Stimulated activated CD8-positive, alpha-beta memory T cell treated with anti-CD3 and anti-CD28 coated beads, Interleukin-12 subunit alpha, Interleukin-12 subunit beta, amount 100 ng/mL, for 4 hours (primary cell): ENCODE measurements at places on chromosomes 4 and X.

- no peak for DNase-seq
Observed at GRCh38 chr4:146927695-146928094, 18.0 kb downstream of the TTC29 start.

GRCh38 chrX:131081772-131082740 is 23.9 kb downstream of the ARHGAP36 start:
- no peak for DNase-seq

GRCh38 chr4:104942990-104943743 is 203.5 kb upstream of the TET2 start:
- DNase-seq = no peak

GRCh38 chrX:13433298-13433605 is 113.4 kb upstream of the ATXN3L start:
- DNase-seq = no peak

DNA sequence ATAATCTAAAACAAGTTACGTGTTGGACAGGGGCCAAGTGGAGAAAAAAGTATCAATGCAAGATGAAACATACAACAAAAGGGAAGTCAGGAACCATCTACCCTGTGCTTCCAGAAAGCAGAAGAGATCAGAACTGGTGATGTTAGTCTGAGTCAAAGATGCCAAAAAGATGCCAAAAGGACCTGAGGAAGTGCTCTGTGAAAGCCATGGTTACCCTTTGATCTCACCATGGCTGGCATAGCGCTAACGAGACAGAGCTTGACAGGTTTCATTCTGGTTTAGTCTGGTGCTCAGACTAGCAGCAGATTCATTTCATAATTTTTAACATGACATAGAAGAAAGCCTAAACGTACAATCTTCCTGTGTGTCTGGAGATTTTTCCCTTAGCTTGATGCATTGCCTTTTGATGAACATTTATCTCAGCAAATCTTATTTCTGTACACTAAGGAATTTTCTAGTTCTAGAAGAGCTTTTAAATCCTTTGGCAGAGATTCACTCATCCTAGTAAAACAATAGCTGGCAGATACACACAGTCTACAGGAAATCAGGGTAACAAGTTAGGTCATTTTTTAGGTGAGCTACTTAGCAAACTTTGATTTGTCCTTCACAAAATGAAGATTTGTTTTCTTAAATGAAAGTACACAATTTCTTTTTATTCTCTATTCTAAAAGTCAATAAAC is 87.7 kb downstream of the COL25A1 start:
- DNase-seq = no peak

DNA sequence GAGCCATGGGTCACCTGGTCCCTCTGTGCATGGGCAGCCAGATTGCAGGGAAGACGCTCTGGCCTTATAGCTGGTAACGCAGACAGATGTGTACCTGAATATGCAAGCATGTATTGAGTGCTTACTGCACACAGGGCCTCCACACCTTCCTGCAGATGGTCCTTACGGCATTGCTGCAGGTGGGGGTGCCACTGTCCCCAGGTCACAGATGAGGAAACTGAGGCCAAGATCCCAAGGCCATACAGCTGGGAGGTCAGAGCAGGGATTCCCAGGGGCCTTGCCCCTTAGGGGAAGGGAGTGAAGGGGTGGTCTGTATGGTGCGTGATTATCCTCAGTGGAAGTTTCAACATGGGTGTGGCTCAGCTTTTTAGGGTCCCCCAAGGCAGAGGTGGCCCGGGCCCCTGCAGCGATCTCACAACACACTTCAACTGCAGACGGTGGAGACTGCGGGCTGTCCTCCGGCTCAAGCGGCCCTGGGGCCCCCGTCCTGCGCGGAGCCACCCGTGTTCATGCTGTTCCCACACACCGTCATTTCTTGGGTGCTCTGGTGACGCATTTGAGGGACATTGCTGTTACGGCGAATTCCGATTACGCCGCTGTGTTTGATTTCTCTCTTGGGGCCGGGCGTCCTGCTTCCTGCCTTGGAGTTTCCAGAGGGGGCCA is 8.1 kb downstream of the DOK7 start:
- no peak for DNase-seq

- DNase-seq = no peak
Observed at GRCh38 chrX:69069086-69069445, 96.2 kb downstream of the PJA1 start.

GRCh38 chr4:85744950-85745349 is 270.0 kb downstream of the ARHGAP24 start:
- DNase-seq = no peak

GRCh38 chr4:1642196-1642951 is 41.7 kb downstream of the FAM53A start:
- DNase-seq = no peak

DNA sequence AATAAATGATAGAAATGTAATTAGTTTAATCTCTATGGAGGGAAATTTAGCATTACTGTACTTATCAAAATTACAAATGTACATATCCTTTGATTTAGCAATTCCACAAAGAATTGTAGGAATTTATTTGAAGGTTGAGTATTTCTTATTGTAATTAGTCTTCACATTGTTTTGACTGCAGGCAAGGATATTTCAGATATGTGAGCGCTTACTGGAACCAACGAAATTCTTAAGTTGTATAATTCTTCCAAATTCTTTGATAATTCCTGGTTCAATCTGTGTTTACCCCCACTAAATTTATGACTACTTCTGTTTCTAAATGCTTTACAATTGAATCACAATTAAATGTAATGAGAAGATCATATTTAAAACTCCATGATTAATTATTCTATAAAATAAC is 26.9 kb upstream of the WWC2 start:
- DNase-seq = no peak

DNA sequence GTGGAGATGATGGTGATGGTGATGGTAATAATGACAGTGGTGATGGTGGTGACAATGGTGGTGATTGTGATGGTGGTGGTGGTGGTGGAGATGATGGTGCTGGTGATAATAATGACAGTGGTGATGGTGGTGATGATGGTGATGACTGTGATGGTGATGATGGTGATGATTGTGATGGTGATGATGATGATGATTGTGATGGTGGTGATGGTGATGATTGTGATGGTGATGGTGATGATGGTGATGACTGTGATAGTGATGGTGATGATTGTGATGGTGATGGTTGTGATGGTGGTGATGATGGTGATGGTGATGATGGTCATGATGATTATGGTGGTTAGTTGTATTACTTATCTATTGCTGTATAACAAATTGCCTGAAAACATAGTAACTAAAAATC is 108.9 kb upstream of the NKX1-1 start:
- no peak for DNase-seq

GRCh38 chrX:29643181-29643580 is 572.2 kb upstream of the MAGEB2 start:
- DNase-seq = no peak

DNA sequence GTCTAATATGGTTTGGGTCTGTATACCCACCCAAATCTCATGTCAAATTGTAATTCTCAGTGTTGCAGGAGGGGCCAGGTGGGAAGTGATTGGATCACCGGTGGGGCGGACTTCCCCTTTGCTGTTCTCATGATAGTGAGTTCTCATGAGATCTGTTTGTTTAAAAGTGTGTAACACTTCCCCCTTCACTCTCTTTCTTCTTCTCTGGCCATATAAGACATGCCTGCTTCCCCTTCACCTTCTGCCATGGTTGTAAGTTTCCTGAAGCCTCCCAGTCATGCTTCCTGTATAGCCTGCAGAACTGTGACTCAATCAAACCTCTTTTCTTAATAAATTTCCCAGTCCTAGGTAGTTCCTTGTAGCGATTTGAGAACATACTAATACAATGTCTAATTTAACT is 19.7 kb upstream of the SCRG1 start:
- no peak for DNase-seq

DNA sequence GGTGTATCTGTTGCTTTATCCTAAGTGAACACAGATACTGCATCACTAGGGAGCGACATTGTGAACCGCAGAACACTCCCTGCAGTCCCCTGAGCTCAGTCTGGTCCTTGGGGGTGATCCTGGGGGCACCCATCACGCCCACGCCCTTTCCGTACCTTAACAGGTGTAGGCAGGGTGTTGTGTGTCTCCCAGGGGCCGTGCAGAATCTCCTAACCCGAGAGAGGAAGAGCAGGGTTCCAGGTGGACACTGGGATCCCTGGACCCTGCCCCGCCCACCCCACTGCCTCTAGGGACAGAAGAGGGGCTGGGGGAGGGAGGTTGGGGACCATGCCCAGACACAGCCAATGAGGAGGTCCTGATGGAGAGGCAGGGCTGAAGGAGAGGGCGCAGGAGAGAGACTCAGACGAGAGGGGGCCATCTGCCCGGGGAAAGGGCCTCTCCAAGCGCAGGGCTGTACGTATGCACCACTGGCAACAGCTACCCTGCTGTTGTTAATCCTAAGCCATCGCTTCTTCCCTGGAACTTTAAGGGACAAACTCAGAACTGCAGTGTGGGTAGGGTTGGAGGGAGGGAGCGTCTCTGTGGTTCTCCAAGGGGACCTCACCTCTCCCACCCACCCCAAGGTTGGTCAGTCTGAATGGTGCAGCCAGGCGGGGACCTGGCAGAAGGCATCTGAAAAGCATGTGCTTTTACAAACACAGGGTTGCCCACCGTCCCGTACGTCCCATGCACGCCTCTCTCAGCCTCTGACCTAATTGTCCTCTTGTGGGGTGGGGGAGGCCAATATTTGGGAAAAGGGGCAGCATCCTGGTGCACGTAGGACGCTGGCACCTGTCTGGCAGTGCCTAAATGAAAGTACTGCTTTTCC is 2.5 kb downstream of the P2RY8 start:
- DNase-seq = no peak

- DNase-seq = peak; percentile 61
Observed at GRCh38 chr4:52038103-52038912, at the start of gene SGCB. TSS of gene SGCB (minus strand) at chr4:52038299. CDS start at chr4:52038259, 40 bp downstream.

GRCh38 chrX:70336767-70337166 is 46.9 kb downstream of the KIF4A start:
- no peak for DNase-seq

- no peak for DNase-seq
Observed at GRCh38 chr4:100823066-100823992, 305.5 kb upstream of the EMCN start.

DNA sequence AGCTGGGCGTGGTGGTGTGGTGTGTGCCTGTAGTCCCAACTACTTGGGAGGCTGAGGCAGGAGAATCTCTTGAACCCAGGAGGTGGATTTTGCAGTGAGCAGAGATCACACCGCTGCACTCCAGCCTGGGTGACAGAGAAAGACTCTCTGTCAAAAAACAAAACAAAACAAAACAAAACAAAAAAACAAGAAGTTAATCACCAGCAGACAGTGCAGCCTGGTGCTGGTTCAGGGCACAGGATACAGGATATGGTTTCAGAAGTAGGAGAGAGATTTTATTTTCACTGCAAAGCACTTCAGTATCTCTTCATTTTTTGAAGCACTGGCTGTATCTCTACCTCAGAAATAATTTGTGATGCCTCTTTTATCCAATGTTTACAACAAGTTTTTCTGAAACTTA is 1222.9 kb upstream of the PRKX start:
- DNase-seq = no peak

DNA sequence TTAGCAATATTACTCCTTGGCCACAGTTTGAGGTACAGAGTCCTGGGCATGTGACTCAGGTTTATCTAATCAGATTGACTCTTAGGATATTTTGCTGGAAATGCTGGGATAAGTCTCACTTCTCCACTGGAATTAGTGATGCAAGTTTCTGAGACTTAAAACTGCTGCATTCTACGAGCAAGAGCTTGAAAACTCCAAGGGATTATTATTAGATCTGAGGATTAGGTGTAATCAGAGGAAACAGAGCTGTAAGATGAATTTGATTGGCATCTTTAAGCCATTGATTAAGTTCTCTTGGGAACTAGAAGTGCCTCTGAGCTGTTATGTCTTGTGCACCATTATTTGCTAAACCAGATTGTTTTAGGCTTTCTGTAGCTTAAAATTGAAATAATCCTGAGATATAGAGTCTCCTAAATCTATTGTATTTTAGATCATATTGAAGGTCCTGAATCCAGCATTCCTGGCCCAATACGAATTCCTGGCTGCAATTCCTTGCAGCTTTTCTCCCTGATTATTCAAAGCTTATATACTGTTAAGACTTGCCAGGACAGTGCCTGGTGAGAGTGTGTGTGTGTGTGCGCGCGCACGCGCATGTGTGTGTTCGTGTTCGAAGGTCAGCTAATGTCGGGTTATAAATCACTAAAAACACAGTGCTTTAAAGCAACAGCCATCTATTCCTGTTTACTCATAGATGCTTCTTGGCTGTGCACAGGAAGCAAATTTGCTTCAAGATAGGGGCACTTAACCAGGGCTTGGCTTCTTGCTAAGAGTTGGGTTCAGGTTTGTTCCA is 735.1 kb downstream of the STIM2 start:
- DNase-seq = no peak

DNA sequence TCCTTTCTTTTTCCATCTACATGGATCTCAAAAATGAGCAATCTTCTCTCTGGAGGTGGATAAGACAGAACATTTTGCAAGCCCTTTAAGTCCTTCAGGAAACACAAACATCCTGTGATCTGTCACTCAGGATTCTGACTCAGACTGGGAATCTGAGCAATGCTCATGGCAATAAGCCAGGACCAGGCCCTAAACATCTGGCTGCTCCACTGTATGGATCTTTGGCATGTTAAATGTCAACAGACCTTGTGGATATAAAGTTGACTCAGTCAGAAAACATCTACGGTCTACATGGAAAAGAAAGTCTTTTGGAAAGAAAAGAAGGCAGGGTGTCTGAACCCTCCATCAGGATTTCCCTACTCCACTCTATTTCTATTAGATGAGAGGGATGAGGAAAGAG is 17.8 kb upstream of the CHIC2 start:
- no peak for DNase-seq

- DNase-seq = no peak
Observed at GRCh38 chrX:132648895-132649294, 160.1 kb upstream of the MBNL3 start.

GRCh38 chr4:48899432-48899749 is 7.2 kb downstream of the OCIAD2 start:
- no peak for DNase-seq

- no peak for DNase-seq
Observed at GRCh38 chr4:108685036-108685686, 34.8 kb downstream of the OSTC start.

DNA sequence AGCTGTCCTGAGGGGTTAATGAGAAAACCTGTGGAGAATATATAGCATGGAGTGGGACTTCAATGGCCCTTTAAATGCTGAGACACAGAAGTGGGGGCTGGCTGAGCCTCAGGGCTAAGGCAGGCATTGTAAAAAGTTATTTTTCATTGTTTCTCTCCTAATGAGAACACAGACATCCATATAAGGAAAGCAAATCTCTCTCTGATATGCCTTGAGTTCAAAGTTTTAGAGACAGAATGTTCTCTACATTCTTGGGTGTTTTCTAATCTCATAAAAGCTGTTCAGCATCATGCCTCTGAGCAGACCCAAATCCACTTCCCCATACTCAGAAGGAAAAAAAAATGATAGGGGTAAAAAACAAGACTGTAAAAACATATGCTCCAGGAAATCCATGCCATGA is 16.8 kb upstream of the RAB40A start:
- no peak for DNase-seq

- no peak for DNase-seq
Observed at GRCh38 chr4:135238940-135239339, 1037.4 kb upstream of the PABPC4L start.

- no peak for DNase-seq
Observed at GRCh38 chr4:38268108-38268820, 308.1 kb downstream of the PTTG2 start.
